CD4-positive, alpha-beta memory T cell (primary cell): ENCODE measurements at places on chromosomes 4 and X.
A peak's percentile ranks its signal among the peaks of the same experiment; 100 is the strongest.

DNA sequence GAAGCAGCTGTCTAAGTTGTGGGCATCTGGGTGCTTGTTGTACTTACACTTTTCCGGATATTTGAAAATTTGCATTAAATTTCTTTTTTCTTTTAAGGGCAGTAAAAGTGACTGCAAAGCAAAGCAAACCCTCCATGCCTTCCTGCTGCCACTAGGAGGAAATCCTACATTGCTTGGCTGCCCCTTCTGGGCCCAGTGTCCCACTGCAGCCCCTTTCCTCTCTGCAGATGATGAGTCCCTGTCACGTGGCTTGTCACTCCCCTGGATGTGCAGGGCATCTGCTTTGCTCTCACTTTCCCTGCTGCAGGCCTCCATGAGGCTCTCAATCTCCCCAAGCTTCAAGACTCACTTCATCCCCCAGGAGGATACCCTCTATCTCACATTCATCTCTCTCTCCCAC lies 12.7 kb downstream of the TSR2 start:
- DNase-seq, result no peak

GRCh38 chr4:15778289-15779241 lies at the start of gene CD38:
CD38 (plus strand) TSS chr4:15778328; CDS start chr4:15778415, 87 bp downstream.
- peak; percentile 42 for DNase-seq

DNA sequence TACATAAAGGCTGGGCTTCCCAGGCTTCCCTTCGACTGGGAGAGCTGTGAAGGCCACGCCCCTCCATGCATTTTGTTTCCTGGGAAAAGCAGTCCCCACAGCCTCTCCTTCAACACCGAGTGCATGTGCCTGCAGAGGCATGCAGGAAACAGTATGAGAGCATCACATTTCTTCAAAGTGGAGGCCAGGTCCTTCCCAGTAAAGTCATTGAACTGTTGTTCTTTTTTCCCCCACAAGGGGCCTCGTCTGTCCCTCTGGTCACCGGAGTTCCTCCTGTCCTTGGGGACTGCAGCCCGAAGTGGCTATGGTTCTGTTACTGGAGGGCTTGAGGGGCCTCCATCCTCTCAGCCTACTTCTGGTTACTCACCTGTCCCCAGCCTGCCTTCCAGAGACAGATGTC lies 56.0 kb downstream of the RAI2 start:
- DNase-seq, result no peak

GRCh38 chrX:109926743-109927662 lies 75.9 kb upstream of the TMEM164 start:
- DNase-seq, result no peak

GRCh38 chr4:113141901-113142346 lies 92.5 kb downstream of the ANK2 start:
- no peak for DNase-seq
